Calu3 (cell line): ENCODE measurements at places on chromosomes 2 and 18.

DNA sequence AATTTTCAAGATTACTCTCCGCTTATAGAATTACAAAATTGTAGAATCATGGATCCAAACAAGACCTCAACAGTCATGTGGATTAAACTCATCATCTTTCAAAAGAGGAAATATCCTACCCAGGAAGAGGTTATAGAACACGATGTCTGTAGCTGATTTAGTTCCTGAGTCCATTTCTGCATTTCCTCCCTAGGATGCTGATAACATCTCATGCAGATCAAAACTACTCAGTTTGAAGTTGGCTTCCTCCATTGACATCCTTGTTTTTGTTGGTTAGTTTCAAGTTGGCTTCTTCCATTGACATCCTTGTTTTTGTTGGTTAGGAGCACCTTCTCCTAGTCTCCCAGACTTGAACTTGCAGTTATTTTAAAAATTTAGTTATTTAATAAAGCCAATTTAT is 147.5 kb downstream of the PARD3B start:
- DNase-seq = no peak

GRCh38 chr2:235666213-235666781 is 172.5 kb downstream of the AGAP1 start:
- DNase-seq = peak; percentile 58

DNA sequence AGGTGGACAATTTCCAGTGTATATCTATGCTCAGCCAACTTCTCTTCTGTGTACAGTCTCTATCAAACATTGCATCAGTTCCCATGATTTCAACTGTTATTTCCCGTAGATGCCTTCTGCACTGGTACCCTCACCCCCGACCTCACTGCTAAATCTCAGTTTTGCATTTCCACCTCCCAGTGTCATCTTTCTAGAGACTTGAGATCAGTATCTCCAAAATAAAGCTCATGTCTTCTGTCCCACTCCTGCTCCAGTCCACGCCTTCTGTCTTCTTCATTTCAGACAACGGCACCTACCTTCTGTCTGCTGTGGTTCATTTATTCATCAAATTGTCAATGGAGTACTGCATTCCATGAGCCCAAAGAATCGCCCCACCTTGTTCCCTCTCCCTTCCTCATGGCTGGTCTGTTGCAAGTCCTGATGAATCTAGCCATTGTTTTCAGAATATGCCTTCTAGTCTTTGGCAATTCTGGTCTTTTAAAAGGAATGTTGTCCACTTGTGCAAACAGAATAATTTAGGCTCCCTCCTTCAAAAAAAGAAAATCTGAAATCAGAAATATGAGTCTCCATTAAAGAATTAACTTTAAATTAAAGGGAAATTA is 23.3 kb upstream of the NPAS2 start:
- peak; percentile 46 for DNase-seq

DNA sequence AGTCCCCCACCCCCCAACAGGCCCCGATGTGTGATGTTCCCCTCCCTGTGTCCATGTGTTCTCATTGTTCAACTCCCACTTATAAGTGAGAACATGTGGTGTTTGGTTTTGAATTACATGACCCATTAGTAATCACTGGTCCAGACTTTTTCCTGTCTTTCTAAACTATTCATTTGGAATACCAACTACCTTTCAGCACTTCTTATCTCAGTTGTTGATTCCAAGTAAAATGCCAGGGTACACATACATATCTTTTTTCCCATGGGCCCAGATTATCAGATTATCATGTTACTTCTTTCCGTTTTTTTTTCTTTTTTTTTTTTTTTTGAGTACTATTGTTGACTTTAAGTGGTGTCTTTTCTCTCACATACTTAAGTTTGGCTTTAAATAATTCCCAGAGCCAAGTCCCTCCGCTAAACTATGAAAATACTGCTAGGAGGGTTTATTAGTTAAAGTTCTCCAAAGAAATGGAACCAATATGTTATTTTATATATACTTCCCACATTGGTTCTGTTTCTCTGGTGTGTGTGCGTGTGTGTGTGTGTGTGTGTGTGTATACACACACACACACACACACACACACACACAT is 389.3 kb downstream of the IRS1 start:
- DNase-seq = no peak

DNA sequence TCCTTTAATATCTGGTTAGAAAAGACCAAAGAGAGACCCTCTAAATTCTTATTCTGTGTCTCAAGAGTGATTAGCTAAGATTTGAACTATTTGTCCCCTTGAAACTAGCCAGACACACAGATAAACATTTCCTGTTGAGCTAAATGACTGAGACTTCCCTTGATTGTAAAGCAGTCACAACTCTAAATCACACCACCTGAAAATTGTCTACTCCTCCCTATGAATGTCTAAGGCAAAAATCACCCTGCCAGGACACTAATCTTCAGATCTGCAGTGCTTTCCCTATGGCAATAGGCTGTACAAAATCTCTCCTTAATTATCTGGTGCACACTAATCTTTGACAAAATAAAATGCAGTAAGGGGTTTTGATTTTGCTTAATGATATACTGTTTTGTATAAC is 200.5 kb upstream of the GULP1 start:
- DNase-seq = no peak

DNA sequence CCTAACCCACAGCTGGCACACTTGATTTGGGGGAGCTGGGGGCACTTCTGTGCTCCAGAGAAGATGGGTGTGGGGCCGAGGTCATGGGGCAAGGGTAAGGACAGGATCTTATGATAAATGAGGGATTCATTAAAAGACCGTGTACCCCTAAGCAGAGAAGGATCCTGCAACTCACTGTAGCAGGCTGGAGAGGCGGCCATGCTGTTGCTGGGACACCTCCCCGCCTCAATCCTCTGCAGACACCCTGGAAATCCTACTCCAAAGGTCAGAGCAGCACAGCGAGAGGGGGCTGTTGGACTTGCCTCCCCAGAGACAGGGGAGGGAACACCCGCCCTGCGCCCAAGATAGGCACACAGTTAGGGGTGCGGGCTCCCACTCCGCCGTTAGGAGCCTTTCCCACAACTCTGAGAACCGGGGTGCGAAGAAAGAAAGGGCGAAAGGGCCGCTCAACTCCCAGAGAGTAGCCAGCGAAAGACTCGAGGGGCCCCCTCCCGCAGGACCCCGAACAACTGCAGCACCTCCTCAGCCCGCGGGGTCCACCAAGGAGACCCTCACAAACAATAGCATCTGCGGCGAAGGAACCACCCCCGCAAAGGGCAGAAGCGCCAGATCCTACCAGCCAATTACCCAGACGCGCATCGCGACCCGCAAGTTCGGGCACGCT is 1.4 kb downstream of the PARD6G start:
- DNase-seq = no peak

DNA sequence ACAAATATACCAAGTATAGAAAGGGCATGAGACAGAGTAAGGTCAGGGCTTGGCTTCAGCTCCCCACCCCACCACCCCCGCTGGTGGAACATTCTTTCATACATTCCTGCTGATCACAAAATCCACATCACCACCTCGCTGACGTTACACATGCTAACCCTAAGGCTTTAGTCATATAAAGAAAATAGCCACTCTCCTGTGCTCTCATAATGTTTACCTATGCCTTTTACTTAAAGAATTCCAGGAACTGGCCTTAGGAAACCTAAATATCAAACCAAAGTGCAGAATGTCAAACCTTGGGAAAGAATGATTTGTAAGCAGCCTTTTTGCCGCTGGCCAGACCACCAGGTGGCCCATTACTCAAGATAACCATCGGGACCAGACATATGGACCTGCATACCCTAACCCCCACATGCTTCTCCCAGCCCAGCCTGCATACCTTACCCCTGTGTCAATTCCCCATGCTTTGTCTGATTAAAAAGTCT is 136.3 kb upstream of the SLC39A10 start:
- no peak for DNase-seq

GRCh38 chr2:207503234-207503633 is 26.5 kb upstream of the CREB1 start:
- DNase-seq = no peak

GRCh38 chr2:203002054-203002821 is 12.4 kb upstream of the NBEAL1 start:
- DNase-seq = peak; percentile 60

- DNase-seq = no peak
Observed at GRCh38 chr2:229601396-229601795, 113.0 kb downstream of the DNER start.

- peak; percentile 47 for DNase-seq
Observed at GRCh38 chr2:157874997-157875640, 1.0 kb downstream of the ACVR1 start.

DNA sequence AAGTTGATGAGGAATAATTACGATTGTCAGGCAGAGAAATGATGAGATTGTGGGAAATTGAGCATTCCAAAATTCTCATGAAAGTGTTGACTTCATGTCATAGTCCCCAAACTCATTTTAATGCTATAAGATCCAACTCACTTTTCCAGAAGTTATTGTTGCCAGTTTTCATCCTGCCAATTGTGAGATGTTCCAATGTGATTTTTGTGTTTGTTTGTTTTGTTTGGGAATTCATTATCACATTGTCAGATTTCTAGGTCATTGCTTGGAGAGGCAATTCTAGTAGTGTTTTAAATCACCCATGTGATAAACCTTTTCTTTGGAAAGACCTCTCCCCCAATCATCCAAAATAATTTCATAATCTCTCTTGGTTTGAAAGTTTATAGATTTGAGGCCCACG is 86.0 kb upstream of the ACVR2A start:
- no peak for DNase-seq

- DNase-seq = no peak
Observed at GRCh38 chr2:108895188-108895587, 93.8 kb downstream of the EDAR start.

DNA sequence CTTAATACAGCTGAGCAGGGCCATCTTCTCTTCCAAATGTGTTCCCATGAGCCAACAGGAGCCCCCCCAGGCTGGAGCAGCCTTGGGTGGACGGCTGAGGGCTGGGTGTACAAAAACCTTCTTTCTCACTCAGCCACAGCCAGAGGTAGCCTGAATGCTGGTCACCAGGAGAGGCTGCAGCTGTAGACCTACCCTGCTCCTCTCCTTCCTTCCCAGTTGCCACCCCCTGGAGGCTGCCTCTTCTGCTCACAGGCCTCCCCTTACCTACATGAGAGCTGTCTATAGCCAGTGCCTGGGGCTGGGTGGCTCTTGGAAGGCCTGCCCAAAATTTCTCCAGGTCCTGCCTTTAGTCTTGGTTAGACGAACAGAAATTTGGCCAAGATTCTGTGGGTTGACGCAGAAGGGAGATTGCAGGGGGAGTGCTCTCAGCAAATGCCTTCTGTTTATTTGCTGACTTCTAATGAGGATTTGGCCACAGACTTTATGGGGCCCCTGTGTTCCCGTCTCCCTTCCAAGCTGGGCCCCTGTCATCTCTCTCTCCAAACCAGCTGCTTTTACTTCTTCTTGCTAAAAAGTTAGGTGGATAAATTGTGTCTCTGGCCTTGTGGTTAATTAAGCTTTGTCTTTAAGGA is 18.3 kb downstream of the CELF4 start:
- DNase-seq = no peak

GRCh38 chr2:152336119-152336853 is 1.3 kb downstream of the FMNL2 start:
- DNase-seq = peak; percentile 57

DNA sequence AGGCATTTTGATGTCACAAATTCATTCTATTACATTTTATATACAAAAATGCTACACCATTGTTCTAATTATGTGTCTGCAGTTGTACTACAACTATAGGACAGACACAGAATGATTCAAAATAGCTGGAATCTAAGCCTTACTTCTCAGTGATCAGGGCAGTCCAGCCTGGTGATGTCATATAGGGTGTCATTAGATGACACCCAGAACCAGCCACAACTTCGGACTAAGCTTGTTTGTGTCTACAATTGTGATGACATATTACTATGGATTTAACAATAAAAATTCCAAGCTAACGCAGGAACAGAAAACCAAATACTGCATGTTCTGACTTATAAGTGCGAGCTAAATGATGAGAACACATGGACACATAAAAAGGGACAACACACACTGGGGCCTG is 31.0 kb downstream of the M1AP start:
- no peak for DNase-seq

- DNase-seq = no peak
Observed at GRCh38 chr2:128513961-128514283, 195.3 kb upstream of the HS6ST1 start.

DNA sequence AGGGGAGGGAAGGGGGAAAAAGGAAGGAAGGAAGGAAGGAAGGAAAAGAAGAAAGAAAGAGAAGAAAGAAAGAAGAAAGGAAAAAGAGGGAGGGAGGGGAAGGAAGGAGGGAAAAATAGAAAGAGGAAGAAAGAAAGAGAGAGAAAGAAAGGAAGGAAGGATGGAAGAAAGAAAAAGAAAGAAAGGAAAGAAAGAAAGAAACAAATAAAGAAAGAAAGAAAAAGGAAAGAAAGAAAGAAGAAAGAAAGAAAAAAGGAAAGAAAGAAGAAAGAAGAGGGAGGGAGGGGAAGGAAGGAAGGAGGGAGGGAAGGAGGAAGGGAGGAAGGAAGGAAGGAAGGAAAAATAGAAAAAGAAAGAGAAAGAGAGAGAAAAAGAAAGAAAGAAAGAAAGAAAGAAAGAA is 315.8 kb upstream of the PIK3C3 start:
- no peak for DNase-seq

DNA sequence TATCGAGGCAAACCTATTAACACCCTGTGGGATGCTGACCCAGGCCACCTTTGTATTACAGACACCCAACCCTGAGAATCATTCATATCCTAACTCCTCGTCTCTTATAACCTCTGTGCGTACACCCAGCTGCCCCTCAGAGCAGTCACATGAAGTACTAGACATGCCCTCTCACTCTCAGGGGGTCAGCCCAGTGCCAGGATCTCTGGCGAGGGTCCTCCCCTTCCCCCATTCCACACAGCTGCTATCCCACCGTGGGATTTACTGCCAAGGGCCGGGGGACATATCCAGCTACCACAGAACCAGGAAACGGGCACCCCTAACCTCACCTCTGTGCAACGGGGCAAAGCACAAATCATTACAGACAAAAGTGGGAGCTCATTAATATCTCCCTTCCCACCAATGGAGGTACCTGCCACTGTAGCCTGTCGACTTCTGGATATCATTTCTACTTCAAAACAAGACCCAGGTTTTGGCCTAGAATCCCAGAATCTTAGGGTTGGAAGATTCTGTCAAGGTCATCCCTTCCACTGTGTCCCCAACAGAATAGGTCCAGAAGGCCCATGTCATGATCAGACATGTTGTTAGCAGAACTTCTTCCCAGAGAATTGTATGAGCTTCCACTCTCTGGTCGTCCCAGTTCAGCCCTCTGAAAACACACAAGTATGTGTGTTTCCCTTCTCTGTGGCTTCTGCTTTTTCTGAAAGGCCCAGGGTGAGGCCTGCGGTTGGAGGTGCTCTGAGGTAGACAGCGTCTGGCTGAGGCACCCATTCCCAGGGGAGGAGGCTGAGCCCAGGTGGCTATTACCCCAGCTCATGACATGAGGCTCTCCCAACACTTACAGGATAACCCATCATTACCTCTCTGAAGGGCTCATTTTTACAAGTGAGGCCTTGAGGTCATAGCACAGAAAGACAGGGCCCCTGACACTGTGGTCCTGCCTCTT is 1.7 kb downstream of the TMBIM1 start:
- DNase-seq = no peak

GRCh38 chr2:121094101-121094500 is 190.9 kb downstream of the TFCP2L1 start:
- no peak for DNase-seq

GRCh38 chr2:236787885-236788284 is 218.3 kb downstream of the ACKR3 start:
- DNase-seq = no peak
